LHCN-M2 (cell line): ENCODE measurements at places on chromosomes 5 and 9.

DNA sequence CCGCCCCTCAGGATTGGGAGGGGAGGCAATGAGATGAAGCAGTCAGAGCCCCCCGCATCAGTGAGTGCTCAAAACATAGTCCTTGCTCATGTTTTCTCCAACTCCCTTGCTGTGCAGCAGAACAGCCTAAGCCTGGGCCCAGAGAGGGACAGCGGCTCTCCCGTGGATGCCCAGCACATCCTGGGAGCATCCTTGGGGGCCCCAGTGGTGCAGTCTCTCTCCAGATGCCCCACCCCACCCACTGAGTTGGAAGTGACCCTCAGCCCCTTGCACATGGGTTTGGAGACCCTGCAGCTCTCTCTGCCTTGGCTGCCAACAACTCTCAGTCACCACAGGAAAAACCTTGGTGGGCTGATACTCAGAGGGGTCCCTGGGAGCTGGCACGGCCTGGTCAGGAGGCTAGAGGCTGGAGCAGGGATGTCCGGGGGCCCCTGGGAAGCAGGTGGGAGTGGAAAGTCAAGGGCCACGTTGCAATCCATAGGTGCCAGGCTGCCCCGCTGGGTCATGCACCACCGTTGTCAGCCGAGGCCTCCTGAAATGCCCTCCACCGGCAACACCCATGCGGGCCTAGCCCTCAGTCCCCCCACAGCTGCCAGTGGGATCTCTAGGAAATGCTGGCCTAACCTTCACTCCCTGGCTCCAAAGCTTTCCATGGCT is 242.5 kb downstream of the PBX3 start:
- DNase-seq, result no peak

DNA sequence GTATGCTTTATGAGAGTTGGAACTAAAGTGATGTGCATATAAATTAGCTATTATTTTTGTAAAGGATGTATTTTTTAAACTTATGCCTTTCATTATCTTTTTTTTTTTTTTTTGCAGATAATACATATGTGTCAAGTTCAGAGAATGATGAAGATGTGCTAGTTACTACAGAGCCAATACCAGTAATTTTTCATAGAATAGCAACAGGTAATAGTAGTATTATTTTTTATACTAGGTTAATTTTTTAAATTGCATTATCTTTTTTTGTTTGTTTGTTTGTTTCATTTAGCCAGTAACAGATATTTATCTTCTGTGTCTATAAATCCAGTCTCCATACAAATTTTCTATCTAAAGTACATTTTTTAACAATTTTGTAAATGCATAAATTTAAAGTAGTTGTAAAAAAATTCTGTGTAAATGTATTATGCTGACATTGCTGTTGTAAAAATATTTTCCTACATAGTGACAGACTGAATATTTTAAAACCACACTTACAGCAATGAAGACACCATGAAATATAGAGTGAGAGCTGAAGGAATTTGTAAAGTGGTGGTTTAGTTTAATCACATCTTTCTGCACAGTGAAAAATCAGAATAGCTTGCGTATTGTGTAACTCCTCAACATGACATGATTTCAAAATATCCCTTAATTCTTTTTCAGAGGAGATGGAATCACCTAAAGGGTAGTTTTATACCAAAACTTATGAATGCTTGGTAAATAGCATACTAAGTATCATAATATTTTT is 93.3 kb downstream of the PARP8 start:
- no peak for DNase-seq

- no peak for DNase-seq
Observed at GRCh38 chr9:78408388-78408787, 111.5 kb downstream of the PSAT1 start.

GRCh38 chr5:153809166-153809565 is 229.5 kb downstream of the FAM114A2 start:
- no peak for DNase-seq

- DNase-seq, result peak; percentile 15
Observed at GRCh38 chr5:104241046-104241445, 678.5 kb upstream of the NUDT12 start.

- DNase-seq, result no peak
Observed at GRCh38 chr9:136247551-136247916, 1.9 kb upstream of the QSOX2 start.

GRCh38 chr5:171410181-171410580 is 9.3 kb upstream of the FGF18 start:
- no peak for DNase-seq

DNA sequence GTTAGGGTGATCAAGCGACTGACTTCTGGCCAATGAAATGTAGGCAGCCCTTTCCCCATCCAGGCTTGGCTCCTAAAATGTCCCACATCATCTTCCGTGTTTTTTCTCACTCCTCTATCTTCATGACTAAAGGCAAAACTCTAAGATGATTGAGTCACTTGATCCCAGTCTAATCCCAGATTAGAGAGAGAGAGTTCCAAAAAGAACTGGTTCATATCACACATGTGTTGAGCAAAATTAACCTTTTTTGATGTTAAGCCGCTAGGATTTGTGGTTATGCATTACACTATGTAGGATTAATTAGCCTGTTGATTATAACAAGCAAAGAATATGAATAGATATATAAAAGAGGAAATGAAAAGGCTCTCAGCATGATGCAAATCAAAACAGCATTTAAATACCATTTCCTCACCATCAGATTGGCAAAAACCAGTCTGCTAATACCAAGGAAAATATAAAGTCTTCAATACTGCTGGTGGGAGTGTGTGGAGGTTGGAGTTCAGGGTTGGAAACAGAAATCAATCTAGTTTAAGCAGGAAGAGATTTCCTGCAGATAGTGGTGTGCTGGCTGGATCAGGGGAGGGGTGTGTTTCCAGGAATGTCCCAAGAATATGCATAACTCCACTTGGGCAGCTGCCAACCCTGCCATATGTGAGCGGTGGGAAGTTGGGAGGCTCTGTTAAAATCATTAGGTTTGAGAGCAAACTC is 187.6 kb upstream of the S1PR3 start:
- peak; percentile 32 for DNase-seq

DNA sequence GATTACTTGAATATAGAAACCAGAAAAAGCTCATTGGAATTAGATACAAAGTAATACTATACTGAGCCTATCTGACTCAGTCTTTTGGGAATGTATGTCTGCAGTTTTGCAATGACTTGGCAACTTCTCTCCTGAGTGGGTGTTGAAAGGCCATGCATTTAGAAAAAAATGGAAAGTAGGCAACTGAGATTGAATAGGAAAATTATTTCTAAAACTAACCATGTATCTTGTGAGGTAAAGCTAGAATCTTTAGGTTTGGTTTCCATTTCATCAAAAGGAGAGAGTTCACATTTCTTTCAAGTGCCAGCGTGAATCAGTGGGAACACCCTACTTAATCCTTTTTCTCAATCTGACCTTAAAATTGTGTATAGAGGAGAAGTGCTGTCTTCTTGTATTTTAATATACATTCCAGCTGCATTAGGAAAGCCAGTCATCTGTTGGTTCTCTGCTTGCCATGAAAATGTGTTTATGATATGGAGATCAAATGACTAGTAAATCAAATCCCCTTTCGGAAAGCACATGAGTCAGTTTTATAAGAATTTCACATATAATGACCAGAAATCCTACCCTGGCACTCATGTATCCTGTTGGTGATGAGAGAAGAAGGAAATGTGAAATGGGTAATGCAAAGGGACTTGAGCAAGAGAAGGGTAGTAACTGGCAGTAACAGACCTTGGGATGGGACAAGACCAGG is 30.4 kb downstream of the NFX1 start:
- peak; percentile 94 for DNase-seq

GRCh38 chr9:132156262-132156661 is 5.6 kb upstream of the NTNG2 start:
- no peak for DNase-seq

- DNase-seq, result no peak
Observed at GRCh38 chr9:114631166-114631565, 20.1 kb downstream of the TMEM268 start.

DNA sequence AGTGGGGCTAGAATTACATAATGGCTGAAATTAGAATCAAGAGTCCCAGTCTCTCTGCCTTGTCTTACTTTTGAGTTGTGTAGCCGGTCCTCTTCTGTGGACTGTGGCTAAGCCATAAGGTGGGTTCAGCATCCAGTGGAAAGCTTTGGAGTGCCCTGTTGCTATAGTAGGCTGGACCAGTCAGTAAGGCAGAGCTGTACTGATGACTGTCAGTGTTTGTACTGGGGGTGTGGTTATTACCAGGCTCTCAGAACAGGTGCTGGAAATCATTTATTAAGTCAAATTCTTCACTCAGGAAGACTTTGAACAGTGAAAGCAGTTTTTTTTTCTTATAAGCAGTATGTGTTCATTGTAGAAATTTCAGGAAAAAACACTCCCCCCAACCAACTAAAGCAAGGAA is 129.4 kb downstream of the ZSWIM6 start:
- peak; percentile 50 for DNase-seq

DNA sequence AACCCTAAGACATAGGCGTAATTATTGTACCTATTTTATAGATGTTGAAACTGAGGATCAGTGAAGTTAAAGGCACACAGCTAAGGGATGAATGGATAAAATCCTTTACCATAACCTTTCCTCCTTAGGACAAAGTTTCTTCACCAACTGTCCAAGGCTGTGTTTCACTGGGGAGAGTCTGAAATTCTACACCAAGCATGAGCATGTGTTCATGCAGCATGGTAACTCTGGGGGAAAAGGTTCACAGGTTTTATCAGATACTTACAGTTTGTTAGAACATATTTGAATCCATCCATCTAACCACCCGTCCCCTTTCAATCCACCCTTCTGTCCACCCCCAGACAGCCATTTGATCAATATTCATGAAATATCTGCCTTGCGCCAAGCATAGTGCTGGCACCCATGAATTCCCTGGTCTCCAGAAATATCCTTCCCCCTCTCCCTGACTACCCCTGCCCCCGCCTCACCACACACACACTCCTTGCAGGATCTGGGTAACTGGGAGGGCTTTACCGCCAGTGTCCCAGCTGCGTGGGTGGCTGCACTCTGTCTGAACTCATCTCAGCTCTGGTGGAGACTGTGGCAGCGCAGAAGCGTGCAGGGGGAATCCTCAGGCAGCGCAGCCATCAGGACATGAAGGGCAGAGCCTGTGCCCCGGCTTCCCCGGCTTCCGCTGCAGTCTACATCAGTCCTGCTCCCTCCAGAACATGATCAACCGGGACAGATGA is 6.3 kb upstream of the KCNIP1 start:
- no peak for DNase-seq

- no peak for DNase-seq
Observed at GRCh38 chr9:70260606-70261005, 1.8 kb downstream of the SMC5 start.

- DNase-seq, result peak; percentile 49
Observed at GRCh38 chr9:122158202-122158601, 1.4 kb downstream of the NDUFA8 start.

DNA sequence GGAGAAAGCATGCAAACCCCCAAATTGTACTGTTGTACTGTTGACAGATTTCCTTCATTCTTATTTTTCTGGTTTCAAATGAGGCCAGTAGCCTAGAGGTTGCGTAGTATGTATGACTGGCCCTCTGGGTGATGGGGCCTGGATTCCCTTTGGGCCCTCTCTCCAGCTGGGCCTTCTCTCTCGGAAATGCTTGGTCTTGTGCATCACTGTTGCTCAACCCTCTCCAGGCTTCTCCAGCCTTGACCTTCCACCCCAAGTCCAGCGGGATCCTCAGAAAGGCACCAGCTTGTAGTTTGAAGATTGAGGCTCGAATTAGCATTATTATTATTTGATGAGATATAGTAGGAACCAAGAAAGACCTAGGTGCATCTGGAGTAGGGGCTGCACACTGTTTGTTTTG is 87.0 kb downstream of the ANGPTL2 start:
- DNase-seq, result no peak

- DNase-seq, result peak; percentile 80
Observed at GRCh38 chr5:91101600-91102379, 281.3 kb downstream of the ARRDC3 start.

- DNase-seq, result peak; percentile 81
Observed at GRCh38 chr9:91302831-91303230, 58.9 kb downstream of the AUH start.

GRCh38 chr5:107669096-107670031 is 1.4 kb downstream of the EFNA5 start:
- DNase-seq, result peak; percentile 36

DNA sequence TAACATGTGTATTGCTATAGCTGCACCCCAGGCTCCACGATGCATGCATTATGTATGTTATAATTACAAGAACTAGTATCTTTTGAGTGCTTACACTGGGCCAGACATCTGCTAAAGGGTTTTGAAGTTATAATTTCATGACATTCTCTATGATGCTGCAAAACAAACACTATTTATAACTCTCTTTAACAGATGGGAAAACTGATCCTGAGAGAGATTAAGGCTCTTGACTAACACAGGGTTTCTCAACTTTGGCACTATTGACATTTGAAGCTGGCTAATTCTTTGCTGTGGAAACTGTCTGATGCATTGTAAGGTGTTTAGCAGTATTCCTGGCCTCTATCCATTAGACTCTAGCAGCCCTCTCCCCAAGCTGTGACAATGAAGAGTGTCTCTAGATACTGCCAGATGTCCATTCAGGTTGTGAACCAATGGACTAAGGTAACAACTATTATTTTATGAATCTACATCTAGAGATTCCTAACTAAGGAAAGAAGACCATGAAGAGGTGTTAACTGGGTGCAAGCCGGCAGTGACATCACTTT is 258.6 kb downstream of the ASTN2 start:
- DNase-seq, result no peak

DNA sequence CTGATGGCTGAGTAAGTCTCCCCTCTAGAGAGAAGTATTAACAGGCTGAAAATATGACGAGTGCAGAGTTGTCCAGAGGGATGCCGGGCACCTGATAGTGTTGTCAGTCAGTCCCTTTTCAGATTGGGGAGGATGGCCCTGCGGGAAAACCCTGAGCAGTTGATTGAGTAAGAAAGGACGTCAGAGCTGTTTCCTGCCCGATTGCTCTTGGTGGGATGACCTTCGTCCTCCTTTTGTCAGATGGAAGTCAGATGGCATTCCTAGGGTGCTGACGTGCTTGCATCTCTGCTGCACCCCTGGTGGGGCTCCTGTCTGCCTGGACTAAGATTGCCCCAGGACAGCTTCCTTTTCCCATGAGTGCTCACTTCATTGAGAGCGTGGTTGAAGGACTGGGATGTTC is 9.8 kb downstream of the ZNF354B start:
- no peak for DNase-seq

DNA sequence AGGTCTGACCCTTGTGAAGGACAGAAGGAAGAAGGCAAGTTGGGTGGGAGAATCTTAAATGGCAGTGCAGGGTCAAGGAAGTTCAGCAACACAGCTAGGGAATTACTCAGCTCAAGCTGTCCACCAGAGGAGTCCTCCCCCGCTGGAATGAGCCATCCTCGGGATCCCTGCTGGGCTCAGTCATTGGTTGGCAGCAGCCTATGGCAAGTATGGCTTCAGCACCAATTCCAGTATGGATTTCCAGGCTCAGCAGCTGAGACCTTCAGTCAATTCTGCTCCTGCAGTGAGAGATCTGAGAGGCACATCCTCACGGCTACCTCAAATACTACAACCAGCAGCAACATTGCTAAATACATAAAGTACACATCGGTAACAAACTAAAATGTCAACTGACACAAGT is 280.6 kb upstream of the PIK3R1 start:
- no peak for DNase-seq

GRCh38 chr9:100700689-100701318 is 122.9 kb downstream of the CAVIN4 start:
- DNase-seq, result no peak
